ENCODE measurements at places on chromosomes 7 and 10.

DNA sequence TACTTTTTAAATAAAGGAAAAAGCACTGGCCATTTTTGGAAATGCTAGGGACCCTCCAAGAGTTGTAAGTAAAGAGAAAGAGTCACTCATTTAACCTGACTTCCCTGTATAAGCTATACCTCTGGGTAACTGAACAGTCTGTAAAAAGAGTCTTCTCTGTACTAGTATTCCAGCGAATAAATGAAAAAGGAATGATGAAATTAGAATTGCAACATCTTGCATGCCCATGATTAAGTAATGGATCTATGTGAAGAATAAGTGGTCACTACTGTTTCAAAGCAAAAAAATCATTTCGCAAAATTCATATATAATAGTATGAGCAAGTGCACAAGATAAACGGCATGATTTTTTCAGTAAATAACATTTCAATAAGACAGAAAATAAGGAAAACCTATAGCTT is 116.8 kb downstream of the ZFAND4 start:
- no peak for DNase-seq

GRCh38 chr10:110207805-110208613 is 604 bp downstream of the MXI1 start:
- peak; percentile 81 for DNase-seq

DNA sequence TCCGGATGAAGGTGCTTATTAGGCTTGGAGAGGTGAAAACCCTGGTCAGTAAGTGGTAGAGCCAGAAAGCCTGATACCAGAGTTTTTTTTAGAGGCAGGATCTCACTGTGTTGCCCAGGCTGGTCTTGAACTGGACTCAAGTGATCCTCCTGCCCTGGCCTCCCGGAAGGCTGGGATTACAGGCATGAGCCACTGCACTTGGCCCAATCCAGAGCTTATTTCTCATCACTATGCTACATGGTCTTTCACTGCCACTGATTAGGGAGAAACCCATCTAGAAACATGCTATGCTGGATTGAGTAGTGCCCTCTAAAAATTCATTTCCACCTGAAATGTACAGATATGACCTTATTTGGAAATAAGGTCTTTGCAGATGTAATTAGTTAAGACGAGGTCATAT is 28.4 kb upstream of the GJD4 start:
- DNase-seq, result no peak

GRCh38 chr10:88707429-88708155 is 1.5 kb downstream of the LIPK start:
- no peak for DNase-seq

- DNase-seq, result no peak
Observed at GRCh38 chr7:92052684-92053083, 81.6 kb downstream of the CYP51A1 start.

GRCh38 chr7:98616381-98617050 is 569 bp upstream of the NPTX2 start:
- DNase-seq, result no peak

GRCh38 chr7:64875658-64876406 is 27.2 kb upstream of the ZNF273 start:
- peak; percentile 36 for DNase-seq

DNA sequence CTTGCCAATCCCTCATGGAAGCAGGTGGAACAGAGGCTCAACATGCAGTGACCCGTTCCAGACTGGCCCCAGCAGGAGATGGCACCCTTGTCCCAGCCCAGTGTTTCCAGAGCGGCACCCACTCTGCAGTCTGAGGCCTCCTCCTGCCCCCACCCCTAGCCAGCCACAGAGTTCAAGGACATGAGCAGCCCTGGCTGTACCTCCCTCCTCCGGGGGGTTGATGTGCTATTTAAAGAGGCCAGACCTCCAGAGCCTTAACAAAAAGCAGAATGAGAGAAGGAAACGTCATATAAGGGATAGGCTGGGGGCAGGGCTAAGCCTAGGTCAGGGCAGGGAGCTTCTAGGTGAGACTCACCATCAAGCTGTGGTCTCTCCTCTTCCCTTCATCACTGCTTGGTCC is 115.7 kb upstream of the NANOS1 start:
- DNase-seq, result no peak

GRCh38 chr10:127563718-127564553 is 14.8 kb downstream of the NPS start:
- DNase-seq, result peak; percentile 73

GRCh38 chr7:117810642-117811512 is 62.4 kb downstream of the CTTNBP2 start:
- no peak for DNase-seq

- DNase-seq, result no peak
Observed at GRCh38 chr10:34437906-34438305, 377.2 kb downstream of the PARD3 start.

DNA sequence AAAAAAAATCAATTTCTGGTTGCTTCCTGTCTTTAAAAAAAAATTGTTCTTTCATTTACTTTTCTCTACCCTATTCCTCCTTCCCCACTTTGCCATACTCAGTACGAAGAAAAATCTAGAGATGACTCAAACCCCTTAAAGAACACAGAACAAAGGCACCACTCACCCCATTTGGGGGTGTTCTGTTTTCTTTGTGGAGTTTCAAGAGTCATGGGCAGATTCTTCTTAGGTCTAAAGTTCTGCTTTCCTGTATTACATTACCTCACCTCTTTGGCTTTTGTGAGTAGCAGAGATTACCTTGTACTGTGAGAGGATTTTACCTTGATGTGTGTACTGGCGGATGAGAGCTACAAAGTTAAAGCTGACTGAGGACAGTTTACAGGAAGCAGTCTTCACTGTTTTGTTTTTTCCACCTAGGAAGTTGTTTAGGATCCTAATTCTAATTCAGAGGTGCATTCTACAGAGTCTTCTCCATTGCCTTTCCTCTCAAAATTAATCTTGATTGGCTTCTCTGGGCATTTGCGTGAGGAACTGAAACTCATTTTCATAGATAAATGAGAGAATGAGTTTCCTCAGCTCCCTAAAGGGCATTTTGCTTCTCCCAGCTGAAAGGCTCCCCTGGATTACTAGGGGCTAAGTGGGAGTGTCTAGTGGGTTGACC is 20.7 kb downstream of the AVL9 start:
- DNase-seq, result no peak

DNA sequence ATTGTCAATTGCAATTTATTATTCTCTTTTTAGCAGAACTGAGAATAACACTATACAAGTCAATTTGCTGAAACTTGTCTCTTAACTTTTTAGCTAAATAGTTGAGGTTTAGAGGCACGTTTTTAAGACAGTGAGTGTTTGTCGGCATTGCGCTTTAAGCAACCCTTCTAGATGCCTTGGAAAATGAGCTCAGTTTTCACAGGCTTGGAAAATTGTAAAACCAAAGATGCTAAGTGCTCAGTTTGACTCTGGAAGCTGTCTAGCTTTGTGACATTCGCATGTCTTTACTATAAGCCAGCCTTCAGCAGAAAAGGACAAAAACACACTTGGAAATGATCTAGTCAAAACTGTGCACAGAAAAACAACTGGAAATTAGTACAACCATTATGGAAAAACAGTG is 500.4 kb downstream of the NEBL start:
- no peak for DNase-seq

DNA sequence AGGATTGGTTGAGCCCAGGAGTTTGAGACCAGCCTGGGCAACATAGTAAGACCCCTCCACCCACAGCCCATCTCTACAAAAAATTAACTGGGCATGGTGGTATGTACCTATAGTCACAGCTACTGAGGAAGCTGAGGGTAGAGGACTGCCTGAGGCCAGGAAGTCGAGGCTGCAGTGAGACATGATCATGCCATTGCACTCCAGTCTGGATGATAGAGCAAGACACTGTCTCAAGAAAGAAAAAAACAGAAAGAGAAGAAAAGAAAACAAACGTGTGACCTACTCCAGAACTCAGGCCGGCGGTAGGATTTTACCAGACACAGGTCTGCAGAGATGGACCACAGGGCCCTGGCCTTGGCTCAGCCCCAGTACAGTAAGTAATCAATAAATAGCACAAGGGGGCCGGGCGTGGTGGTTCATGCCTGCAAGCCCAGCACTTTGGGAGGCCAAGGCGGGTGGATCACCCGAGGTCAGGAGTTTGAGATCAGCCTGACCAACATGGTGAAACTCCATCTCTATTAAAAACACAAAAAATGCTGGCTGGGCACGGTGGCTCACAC is 35.4 kb upstream of the TNRC18 start:
- DNase-seq, result no peak

DNA sequence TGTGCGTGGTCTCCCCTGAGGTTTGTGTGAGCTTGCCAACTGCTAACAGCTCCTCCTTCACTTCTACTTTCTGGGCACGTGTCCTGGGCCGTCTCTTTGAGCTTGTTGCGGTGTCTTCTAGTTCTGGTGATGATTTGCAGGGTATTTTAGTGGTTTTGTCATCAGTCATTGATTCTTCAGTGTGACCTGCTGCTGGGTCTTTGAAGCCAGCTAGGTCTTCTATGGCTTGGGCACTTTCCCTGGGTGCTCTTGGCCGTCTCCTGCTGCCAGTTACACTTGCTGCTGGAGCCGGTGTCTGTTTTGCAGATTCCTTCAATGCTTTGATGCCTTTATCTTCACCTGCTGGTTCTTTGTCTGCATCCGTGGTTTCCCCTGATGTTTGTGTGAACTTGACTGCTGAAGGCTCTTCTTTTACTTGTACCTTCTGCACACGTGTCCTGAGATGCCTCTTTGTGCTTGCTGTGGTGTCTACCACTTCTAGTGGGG is 23.0 kb downstream of the MKI67 start:
- peak; percentile 73 for DNase-seq

DNA sequence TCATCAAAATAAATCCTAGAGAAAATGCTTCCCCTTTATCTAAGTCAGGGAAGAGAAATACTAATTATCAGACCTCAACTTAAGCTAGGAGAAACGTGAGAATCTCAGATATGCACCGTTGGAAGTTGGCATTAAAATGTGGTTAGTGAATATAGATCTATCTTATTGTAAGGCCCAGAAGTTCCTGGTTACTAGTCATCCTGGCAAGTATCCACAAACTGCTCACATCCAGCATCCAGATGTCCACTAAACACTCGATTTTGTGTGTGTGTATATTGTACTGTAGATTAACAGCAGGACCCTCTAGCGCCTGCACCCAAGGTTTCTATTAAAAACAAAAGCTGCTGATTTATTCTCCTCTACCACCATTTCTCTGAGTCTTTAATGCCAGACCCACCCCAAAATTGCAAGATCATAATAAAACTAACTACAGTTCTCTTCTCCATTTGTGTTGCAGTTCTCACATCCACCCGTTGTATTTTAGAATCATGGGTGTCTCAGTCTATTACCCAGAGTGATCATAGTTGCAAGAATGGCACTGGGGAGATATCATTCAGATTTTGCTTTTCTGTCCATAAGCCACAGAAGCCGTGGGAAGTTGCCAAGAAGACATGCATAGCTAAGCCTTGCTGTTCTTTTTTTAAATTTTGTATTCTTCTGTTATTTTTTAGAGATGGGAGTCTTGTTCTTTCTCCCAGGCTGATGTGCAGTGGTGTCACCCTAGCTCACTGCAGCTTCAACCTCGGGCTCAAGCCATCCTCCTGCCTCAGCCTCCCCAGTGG is 165.4 kb downstream of the KIAA1217 start:
- no peak for DNase-seq

Measured in activated effector memory CD4-positive, alpha-beta T cell treated with anti-CD3 and anti-CD28 coated beads, Interleukin-2, amount 50 U/mL, for 16 hours (primary cell).